ENCODE measurements at places on chromosomes 12 and 14. TPM values are rescaled to one million over a fixed set of nuclear protein-coding genes. Genes with fewer than 3 reads are reported as not detected.

ZNF605 gene
- 2.5 TPM for total RNA-seq

OVCH1 gene
- not detected for total RNA-seq

SCN8A gene
- 0.21 TPM for total RNA-seq

IL22 gene
- total RNA-seq, result not detected

CKAP4 gene
- 40.4 TPM for total RNA-seq

GLT1D1 gene
- 9.8 TPM for total RNA-seq

PTGER2 gene
- 46.7 TPM for total RNA-seq

ACOT6 gene
- total RNA-seq, result not detected

LMO3 gene
- not detected for total RNA-seq

DAO gene
- not detected for total RNA-seq

SOCS2 gene
- total RNA-seq, result 6.9 TPM

IL31 gene
- not detected for total RNA-seq

ALDH2 gene
- 55.2 TPM for total RNA-seq

ETFBKMT gene
- total RNA-seq, result 0.52 TPM

LRP1-AS gene
- total RNA-seq, result not detected

CCDC177 gene
- total RNA-seq, result not detected

SLC6A12 gene
- 0.73 TPM for total RNA-seq

ACADS gene
- 6.6 TPM for total RNA-seq

VWF gene
- total RNA-seq, result 0.63 TPM

Measured in mononuclear cell (primary cell).